Activated naive CD8-positive, alpha-beta T cell treated with anti-CD3 and anti-CD28 coated beads, Interleukin-2, amount 10 ng/mL, durations not matched to agents 7 days and 5 days (primary cell): ENCODE measurements at places on chromosomes 12 and 14.
A peak's percentile ranks its signal among the peaks of the same experiment; 100 is the strongest.

- no peak for DNase-seq
These were observed 406.6 kb upstream of the SYT1 start for GRCh38 chr12:78457938-78458337.

GRCh38 chr12:67578976-67579661, 69.4 kb upstream of the DYRK2 start:
- no peak for DNase-seq

- DNase-seq: no peak
These were observed 159.5 kb downstream of the BRMS1L start for GRCh38 chr14:35985474-35986218.

DNA sequence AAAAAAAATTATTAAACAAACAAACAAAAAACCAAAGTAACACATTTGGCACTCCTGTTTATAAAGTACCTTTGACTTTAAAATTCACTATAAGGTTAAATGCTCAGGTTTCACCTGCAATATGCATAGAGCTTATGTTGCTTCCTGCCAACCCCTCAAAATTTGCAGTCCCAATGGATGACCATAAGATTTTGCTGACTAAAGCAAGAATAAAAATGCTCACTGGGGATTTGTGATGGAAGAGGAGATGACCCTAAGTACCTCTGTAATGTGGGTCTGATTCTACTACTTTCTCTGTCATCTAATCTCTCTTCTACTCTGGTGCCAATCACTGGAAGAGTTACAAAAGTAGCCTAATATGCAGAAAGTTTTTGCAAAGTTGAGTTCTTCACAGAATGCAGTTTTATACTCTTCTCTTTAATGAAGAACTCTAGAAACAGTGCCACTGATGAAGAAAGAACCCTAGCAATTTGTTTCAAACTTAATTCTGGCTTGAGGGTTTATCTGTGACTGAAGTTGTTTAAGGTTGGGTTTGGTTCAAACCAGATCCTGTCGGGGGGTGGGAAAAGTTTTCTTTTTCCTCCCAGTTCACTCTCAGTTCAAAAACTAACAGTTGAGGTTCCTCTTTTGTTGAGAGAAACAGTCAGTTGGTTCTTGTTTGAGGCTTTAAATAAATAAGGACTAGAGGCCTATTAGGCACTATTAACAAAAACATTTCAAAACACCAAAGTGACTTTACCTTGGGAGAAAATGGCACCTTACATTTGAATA, 10.9 kb downstream of the WASHC3 start:
- DNase-seq: no peak

GRCh38 chr14:76901171-76902055, 75.2 kb downstream of the LRRC74A start:
- no peak for DNase-seq

DNA sequence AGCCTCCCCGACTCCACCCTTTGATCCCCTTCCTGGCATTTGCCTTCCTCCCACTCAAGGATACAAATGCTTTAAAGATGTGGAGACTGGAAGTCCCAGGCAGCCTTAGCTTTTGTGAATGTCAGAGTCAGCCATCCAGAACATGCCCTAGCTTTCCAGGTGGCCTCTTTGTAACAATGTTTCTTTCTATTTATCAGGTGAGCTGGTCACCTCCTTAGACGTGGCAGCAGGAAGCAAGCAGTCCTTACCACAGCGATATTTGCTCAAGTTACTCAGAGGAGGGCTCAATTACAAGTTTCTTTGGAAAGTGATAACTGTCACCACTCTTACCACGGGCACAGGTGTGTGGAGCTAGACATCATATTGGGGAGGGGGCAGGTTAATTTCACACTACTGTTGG, 4.9 kb downstream of the GALNT6 start:
- DNase-seq: no peak

GRCh38 chr14:61109288-61109687, 128.2 kb downstream of the SLC38A6 start:
- no peak for DNase-seq

DNA sequence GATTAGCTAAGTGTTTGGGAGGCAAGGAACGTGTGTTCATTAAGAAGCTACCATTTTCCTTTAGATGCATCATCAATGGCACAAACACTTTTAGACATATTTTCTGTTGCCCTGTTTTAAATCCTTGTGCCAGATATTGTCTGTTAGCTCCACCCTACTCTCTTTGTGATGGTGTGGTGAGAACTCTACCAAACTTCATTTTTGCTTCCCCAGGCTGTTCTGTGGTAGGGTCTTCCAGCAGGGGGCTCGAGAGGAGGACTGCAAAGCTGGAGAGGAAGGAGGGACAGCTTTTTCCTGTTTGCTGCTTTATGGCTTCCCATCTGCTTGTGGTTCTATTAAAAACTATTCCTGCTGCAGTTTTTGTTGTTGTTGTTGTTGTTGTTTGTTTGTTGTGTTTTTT, 23.8 kb upstream of the STRAP start:
- DNase-seq: no peak

GRCh38 chr12:107026806-107027635, 40.1 kb upstream of the MTERF2 start:
- no peak for DNase-seq

DNA sequence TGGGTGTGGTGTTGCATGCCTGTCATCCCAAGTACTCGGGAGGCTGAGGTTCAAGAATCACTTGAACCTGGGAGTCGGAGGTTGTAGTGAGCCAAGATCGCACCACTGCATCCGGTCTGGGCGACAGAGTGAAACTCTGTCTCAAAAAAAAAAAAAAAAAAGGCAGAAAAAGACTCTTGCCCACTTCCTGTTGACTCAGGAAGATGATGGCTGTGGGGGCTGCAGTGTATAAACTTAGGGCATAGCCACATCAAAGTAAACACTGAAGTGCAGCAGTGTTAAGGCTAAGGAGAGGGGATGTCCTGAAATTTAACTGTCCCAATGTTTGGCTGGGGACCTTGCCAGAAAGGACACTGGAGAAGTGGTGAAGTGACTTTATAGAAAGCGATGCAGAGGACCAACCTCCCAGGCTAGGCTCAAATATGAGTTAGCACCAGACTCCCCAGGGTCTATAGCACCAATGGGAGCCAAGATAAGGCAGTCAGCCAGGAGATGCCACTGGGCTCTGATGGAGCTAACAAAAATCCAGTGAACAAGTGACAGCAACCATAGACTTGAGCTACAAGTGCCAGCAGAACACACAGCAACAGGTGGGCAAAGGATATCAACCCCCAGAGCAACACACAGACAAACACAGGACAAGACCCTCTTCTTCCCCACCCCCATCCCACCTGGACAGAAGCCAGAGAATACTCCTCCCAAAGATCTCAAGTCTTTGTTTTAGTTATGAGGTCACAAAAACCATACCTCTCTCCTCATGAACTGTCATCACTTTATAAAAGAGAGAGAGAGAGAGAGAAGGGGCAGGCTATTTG, 28.0 kb downstream of the NELL2 start:
- DNase-seq: peak; percentile 67

- DNase-seq: no peak
These were observed 90.5 kb upstream of the FOXN3 start for GRCh38 chr14:89507521-89507920.

DNA sequence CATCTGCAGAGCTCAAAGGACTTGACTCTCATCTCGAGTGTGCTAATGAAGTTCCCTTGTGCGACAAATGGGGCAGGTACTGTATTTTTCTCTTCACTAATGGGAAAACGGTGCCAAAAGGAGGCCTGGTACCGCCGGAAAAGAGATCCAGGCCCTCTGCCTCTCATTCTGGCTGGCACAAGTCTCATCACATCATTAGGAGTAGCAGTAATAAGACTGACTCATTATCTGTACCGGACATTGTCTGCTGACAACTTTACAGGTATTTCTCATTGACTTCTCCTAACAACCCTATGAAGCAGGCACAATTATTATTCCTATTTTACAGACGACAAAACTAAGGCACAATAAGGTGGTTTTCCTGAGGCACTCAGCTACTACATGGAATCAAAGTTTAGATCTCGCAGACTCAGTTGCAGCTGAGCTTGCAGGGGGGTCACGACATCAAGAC, 668 bp downstream of the APPL2 start:
- DNase-seq: no peak

GRCh38 chr14:57692671-57693070, 173.2 kb downstream of the SLC35F4 start:
- DNase-seq: no peak

DNA sequence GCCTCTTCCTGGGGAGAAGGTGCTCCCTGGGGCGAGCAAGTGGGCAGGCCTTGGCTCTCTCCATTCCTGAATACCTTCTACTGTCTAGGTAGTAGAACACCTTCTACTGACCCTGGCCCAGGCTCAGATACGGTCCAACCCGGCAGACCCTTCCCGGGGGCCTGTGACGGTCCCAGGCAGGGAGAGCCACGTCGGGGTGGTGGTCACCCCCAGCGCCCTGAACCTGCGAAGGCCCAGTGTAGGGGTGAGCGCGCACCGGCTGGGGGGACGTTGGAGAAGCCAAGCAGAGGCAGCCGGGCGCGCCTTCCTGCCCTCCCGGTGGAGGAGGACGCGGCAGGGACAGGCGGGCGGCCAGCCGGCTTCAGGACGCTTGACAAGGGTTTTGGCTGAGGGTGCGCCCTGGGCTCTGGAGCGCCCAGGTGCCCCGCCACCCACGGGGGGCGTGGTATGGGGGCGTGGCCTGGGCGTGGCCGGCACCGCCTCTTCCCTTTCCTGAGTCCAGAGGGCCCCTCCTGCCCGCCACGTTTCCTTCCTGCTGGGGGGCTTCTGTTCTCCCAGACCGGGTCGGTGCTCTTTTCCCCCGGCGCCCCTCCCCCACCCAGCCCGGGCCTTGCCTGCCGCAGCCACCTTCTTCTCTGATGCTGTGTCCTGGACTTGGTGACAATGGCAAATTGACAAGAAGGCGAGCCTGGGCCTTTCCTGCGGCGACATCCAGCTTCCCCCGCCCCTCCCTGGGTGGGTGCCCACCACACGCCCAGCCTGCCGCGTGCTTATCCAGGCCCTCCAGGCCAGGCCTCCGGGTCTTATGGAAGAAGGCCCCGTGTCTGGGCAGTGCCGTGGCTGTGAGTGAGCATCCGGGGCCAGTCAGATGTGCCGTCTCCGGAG, 24.5 kb upstream of the PPP1R13B start:
- DNase-seq: peak; percentile 90

GRCh38 chr12:69840727-69841126, 15.7 kb downstream of the MYRFL start:
- DNase-seq: no peak

GRCh38 chr14:106843386-106843785, 1317.0 kb downstream of the TMEM121 start:
- no peak for DNase-seq

- no peak for DNase-seq
These were observed 648 bp upstream of the AKAP5 start for GRCh38 chr14:64464651-64465050.

DNA sequence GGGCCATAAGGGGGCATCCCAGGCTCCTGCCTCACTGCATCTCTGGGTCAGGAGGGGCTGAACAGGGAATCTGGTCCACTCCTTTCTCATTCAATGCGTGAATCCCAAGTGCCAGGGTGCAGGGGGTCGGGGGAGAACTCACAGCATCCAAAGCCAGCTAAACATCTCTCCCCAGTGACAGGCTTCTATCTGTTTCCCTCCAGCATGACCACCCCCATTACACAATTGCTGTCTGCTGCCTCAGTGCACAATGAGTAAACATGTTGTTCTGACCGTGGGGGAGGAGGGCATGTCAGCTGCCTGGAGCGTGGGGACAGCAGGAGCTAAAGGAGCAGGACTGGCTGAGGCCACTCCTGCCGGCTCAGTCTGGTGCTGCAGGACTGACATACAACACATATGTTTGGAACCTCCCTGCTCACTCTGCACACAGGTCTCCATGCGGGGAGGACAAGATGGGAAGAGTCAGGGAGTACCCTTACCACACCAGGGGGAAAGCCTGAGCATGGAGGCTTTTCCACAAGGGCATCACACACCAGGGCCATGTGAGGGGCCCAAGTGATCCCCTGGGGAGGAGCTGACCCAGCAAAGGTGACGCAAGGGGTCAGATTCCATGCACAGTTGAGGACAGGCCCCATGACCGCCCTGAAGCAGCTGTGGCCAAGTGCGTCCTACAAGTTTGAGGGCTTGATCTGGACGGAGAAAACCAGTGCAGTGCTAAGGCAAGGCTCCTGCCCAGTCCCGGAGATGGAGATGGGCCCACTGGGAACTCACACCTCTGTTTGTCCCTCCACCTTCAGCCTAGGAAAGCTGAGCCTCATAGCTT, 1.4 kb downstream of the TNS2 start:
- peak; percentile 37 for DNase-seq

GRCh38 chr12:39032448-39032847, 127.1 kb upstream of the CPNE8 start:
- no peak for DNase-seq

- no peak for DNase-seq
These were observed 122.0 kb upstream of the ATXN7L3B start for GRCh38 chr12:74415633-74416032.

GRCh38 chr12:88703790-88704189, 123.5 kb upstream of the KITLG start:
- DNase-seq: no peak

GRCh38 chr12:50785406-50786001, 21.6 kb downstream of the ATF1 start:
- no peak for DNase-seq

DNA sequence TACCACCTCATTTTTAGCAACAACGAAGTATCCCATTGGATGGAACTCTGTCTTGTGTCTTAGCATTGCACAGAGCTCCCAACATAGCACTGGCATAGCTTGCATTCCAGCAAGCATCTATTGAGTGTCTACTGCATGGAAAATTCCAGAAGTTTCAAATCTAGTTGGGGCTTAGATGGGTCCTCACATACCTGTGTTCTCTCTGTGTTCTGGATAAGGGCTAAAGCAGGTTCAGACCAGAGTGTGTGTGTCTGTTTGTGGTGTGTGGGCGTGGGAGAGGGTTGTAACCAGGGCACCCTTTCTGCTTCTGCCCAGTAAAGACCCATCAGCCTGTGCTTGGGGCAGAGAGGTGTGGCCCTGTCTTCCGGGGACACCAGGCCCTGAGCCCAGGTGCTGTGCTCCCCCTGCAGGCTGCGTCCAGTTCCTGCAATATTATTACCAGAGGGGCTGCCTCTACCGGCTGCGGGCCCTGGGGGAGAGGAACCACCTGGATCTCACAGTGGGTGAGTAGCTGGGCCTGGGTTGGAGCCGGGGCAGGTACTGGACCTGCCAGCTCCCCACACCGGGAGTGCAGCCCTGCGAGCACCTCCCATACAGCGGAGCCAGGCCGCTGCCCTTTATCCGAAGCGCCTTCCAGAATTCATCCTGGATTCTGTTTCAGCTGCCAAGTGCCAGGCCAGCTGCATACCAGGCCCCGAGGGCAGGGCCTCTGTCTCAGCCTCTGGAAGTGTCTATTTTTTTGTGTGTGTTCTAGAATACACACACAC, 20.3 kb downstream of the RHOF start:
- DNase-seq: peak; percentile 87

GRCh38 chr12:92942905-92943304, 13.8 kb upstream of the EEA1 start:
- DNase-seq: no peak

- no peak for DNase-seq
These were observed 103.9 kb upstream of the RFLNA start for GRCh38 chr12:124191024-124191359.

DNA sequence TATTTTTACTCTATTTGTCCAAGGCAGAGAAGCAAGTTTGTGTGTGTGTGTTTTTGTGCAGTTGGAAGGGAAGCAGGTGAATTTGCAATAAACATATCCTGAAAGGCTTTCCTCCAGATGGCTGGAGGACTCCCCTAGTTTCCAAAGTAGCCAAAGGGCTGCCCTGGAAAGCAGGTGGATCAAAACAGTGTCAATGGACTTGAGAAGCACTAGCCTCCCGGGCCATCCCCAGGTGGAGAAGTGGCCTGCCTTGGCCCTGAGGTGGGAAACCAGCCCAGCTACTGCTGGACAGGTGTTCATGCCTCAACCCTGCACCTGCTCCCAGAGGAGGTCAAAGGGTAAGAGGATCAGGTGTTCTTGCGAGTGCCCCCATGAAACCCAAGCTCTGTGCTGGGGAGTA, 1046.9 kb downstream of the VRK1 start:
- no peak for DNase-seq

- no peak for DNase-seq
These were observed 215.6 kb downstream of the TTC8 start for GRCh38 chr14:89040080-89040459.
